T-helper 22 cell (primary cell): ENCODE measurements at places on chromosomes 1 and 21.

DNA sequence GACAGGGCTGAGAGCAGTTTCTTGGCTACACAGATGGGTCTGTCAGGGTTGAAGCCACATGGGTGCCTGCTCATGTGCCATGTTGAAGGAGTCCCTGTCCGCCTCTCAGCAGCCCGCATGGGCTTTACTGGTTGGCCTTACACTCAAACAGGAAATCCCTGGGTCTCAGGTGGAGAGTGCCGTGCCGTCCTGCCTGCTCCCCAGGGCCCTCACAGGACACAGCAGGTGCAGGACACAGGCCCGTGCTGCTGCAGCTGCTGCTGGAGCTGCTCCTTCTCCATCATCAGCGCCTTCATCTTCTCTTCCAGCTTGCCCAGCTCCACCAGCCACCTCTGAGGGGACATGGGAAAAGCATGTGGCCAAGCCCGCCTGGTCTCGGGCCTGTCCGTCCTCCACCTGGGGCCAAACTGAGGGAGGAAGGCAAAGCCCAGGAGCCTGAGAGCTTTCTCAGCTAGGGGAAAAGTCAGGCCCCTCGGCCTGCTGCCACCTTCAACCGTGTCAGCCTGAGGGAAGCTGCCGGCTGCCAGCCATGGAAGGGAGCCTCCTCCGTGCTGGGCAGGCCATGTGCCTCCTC lies 5.5 kb downstream of the SLFNL1 start:
- no peak for DNase-seq

DNA sequence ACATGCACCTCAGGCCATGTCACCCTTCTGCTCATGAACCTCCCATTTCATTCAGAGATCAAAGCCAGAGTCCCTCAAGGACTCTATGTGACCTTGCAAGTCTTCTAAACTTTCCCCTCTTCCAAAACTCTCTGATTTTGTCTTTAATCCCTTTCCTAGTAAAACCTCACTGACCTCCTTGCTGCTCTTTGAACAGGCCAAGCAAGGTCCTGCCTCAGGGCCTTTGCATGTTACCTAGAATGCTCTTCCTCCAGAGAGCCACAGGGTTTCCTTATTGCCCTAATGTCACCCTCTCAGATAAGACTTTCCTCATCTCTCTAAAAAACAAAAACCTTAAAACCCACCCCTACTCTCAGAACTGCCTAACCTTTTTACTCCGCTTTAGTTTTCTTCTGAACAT lies 26.6 kb downstream of the IL23R start:
- no peak for DNase-seq

- DNase-seq = no peak
Observed at GRCh38 chr1:176466514-176466913, 3.5 kb downstream of the PAPPA2 start.

DNA sequence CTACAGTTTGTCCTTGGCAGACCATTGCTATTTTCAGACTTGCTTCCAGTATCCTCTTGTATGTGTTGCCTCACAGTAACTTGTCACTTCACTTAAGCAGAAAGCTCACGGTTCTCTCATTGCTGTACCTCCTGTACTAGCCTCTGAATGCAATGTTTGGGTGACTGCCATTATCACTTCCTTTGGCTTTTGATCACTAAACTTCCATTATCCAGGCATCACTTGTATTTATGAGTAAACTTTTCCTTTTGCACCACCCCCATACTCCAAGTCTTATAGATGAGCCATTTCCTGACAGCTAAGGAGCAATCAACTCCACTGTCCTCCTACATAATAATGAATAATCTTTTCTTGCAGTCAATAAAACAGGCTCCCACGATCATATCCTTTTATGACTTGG lies 255.3 kb downstream of the PDE4B start:
- no peak for DNase-seq

DNA sequence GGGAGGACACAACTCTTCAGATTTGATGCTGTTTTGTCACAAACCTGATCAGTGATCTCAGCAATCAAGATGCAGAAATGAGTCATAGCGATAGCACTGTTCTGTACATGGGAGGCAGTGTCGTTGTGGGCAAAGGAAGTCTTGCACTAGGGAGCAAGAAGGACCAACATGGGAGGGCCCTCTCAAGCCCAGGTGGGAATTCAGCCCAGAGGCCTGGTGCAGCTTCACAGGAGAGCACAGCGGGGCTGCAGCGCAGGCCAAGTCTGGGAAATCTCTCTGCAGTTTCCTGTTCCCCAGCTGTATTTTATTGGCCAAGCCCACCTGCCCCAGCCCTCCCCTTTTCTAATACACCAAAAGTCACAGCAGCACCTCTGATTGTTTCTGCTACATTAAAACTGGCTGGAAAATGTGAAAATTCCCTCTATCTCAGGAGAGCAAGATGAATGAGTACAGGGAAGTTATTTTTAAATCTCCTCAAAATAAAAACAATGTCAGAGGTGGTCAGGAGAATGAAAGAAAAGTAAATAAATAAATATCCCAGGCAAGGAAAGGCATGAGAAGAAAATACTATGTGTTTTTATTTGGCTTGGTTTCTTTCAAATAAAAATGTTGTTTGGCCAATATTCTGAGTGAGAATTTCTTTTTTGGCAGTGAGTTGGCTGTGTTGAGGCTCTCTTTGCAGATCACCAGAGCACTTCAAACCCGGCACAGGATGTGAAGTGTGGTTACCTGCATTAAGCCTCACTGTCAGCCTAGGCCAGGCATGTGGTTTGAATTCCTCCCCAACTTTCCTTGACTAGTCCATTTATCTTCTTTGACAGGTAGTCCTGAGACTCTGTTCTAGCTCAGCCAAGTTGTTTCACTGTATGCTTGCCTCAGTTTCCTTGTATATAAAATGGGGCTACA lies 422.1 kb downstream of the PLPP3 start:
- no peak for DNase-seq

DNA sequence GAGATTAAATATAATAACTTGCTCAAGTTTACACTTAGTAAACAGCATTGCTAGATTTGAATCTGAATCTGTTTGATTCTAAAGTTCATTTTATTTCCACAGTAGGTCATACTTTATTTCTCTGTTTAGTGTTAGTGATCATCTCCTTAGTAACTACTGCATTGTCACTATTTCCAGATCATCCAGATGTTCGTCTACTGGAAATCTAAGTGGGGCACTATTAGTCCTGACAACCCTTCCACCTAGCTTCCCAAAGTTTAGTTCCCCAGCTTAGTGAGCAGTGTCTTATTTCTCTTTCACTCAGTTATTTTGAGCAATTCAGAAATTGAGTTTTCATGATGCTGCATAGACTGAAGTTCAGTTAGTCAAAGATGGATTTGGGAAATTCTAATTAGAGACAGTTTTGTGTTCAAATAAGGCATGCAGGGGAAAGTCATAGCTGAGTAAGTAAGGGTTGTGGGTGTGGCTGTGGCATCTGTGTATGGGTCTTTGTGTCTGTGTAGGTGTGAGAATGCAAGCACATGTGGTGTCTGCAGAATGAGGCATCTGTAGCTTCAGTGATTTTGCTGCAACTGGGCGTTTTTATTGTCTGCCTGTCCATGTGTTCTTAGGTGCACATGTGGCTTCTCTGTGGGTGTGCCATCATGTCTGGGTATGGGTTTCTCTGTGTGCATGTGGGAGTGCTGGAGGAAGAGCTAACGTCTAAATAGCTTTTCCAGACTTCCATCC lies 107.3 kb downstream of the NTMT2 start:
- no peak for DNase-seq

- DNase-seq = no peak
Observed at GRCh38 chr1:234776876-234777855, 167.2 kb upstream of the IRF2BP2 start.

GRCh38 chr21:41387824-41388223 lies 26.0 kb downstream of the MX2 start:
- no peak for DNase-seq

DNA sequence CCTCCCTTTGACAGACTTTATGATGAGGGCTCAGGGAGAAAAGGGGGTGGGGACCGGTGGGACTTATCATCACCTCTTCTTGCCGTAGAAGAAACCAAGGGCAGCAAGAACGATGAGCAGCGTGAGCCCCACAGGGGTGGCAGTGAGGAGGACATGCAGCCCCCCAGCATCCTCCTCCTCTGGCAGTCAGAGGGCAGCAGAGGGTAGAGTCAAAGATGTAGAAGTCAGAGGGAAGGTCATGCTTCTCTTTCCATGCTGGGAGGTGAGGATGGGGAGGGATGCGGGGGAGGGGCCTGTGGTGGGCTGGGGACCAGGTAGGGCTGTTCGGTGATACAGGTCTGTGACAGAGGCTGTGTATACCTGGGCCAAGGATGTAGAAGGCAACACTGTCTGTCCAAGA lies 14.8 kb downstream of the INSRR start:
- no peak for DNase-seq

DNA sequence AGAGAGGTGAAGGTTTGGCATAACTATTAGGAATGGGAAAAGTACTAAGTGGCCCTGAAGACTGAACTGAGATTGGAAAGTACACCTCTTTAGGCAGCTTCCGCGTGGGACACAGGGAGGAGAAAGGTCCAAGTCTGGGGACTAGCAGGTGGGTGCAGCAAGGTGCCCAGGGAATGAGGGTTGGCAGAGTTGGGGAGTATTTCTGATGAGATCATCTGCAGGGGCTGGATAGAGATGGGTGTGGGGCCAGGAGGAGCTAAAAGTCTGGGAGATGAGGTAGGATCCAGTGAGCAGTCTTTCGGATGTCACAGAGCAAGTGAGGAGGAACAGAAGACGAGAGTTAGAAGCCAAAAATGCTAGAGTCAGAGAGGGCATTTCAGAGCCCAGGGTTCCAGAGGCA lies 36.1 kb downstream of the CDCA8 start:
- DNase-seq = no peak

- no peak for DNase-seq
Observed at GRCh38 chr1:119141020-119141424, 569 bp upstream of the WARS2 start.

DNA sequence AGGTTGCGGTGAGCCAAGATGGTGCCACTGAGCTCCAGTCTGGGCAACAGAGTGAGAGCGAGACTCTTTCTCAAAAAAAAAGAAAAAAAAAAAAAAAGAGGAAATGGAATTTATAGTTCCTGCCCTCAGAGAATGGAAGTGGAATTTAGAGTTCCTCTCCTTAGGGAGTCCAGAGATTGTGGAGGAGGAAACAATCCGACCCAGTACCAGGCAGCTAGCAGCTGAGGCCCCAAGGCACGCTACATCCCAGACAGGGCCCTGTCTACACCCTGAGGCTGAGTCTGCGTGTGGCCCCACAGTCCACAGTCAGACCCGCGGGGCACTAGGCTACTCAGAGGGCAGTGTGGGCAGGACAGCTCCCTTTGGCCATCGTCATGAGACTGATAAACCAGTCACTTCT lies 1.9 kb upstream of the MFN2 start:
- DNase-seq = no peak

GRCh38 chr21:45423201-45423955 lies 18.4 kb downstream of the COL18A1 start:
- no peak for DNase-seq

DNA sequence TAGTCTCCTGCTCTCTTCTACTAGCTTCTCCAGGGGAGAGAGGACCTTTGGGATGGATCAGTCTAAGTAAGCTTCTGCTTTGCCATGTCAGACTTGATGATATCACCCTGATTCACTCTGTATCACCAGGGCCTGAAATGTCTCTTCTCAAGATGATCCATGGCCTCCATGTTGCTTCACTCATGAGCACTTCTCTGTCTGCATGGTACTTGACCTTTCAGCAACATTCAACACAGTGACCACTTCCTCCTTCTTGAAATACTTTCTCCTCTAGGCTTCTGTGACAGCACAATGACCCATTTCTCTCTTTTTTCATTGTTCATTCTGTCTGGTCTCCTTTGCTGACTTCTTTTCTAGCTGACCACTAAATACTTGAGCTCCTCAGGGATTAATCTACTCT lies 35.3 kb upstream of the NGF start:
- no peak for DNase-seq

DNA sequence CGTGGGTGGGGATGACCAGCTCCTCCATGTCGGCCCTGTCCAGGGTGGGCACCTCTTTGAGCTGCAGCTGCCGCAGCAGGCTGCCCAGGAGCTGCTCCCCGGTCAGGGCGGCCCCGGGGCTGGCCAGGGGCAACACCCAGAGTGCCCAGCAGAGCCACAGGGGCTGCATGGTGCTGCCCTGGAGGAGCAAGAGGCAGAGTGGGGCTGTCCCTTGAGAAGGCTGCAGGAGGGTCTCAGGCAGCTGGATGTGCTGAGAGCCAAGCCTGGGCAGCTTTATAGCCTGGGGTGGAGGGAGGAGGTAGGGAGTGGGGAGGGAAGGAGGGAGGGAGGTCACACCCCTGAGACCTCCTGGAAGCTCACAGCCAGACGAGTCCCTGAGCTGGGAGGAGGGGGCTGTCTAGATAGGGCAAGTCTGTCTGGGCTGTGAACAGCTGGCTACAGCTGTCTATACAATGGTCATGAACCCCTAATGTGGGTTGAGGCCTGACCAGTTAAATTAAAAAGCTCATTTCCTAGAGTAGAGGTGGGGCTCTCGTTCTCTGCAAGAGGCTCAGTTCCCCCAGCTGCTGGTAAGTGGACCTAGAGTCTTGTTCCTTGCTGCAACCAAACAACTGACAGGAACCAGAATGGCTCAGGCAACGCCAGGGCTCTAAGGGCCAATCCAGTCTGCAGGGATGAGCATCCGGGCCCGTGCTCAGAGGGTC lies at the start of gene LEFTY1:
Gene LEFTY1 (minus strand): TSS at position 249 of the 704 bp plus-strand sequence. CDS start 80 bp downstream, at position 169.
- DNase-seq = no peak

DNA sequence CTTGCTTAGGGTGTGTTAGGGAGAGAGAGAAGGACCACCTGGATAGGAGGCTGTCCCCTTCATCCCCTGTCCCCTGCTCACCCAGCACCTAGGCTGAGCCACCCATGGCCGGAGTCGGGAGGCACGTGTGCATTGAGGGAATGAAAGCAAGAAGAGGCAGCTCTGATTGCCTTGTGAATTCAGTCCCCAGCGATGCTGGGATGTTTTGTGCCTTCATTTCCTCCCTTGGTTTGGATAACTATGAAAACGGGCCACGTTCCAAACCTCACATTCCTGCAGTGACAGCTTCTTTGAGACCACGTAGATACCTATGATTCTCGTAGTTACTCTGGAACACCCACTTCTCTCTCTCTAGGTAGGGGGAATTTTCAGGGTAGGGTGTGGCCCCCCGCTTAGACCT lies 67.1 kb downstream of the MAN1C1 start:
- DNase-seq = no peak

GRCh38 chr1:113551728-113552127 lies 161.4 kb downstream of the MAGI3 start:
- DNase-seq = no peak

DNA sequence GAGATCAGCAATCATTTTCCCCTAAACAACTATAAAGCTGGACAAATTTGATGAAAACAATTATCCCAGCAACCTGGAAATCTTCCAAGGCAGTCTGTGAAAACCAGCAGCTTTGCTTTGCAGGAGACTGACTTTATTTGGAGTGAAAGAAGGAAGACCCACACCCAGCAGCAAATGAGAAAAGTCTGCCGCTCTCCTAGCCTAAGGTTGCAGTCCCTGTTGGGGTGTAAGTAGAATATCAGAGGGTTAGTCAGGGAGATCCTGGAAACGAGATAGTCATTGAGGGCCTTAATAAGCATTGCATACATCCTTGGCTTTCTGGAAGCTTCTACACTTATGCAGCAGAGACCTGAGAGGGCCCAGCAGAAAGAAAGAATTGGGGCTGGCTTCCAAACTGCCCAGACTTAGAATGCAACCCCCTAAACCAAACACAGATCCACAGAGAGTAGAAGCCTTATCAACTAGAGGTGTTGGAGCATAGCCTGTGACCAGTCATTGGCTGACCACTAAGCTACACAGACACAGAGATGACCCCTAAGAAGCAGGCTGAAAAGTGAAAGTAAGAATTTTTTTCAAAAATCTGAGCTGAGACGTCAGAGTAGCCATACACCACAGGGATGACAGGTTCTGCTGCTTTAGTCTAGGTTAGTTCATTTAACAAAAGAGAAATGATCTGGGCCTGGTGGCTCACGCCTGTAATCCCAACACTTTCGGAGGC lies 98.3 kb downstream of the LYPLAL1 start:
- DNase-seq = no peak

GRCh38 chr1:61808968-61809367 lies 66.7 kb downstream of the PATJ start:
- no peak for DNase-seq
